ENCODE measurements at places on chromosomes 2 and 18.
A peak's percentile ranks its signal among the peaks of the same experiment; 100 is the strongest.

DNA sequence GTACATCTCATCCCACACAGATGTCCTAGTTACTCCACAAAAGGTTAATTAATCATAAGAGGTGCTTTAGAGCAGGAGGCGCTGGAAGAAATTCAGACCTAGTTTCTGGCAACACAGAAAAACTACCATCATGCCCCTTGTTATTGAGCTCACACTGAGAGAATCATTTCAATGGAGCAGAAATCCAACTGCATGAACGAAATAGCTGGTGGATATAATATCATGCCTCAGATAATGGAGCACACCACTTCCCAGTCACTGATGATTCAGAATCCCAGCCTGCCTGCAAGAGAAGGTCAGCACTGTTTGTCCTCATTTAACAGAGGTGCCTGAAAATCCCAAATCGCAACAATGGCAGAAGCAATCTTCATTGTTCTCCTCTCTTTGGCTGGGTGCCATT, 125.8 kb upstream of the CREB1 start:
- no peak for DNase-seq

DNA sequence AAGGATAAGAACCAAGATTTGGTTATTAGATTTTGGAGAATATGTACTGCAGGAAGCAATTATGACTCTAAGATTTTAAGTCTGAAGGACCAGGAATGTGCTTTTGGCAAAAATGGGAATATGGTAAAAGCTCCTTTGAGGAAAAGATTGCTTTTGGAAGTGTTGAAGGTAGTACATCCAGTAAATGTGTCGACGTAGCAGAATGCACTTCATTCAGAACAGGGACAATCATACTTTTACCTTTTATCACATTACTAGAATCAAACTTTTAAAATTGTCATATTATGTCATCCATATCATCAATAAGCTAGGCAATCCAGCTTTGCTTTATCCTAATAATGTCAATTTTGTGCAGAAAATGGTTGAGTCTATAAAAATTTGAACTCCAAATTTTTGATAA, 74.3 kb upstream of the MSTN start:
- no peak for DNase-seq

GRCh38 chr2:61371027-61371426, 99.9 kb downstream of the USP34 start:
- no peak for DNase-seq

- no peak for DNase-seq
These were observed 4.4 kb upstream of the GPR35 start for GRCh38 chr2:240620859-240621258.

- DNase-seq: no peak
These were observed 19.1 kb downstream of the SMAD4 start for GRCh38 chr18:51049137-51049536.

DNA sequence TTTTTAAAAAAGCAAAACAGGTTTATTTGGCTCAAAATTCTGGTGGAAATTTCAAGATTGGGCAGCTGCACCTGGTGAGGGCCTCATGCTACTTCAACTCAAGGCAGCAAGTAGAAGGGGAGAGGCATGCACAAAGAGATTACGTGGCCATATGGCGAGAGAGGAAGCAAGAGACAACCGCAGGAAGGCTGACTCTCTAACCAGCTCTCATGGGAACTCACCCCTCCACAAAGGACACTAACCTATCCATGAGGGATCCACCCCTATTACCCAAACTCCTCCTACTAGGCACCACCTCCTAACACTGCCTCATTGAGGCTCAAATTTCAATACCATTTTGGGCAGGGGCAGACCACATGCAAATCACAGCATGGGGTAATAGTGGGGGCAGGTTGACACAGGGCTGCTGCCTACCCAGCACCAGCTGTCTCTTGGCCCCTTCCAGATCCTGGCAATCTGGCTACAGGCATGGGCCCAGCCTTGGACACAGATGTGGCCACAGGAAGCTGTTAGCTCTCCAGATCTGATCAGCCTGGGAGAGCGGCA, 2.0 kb upstream of the CAPN10 start:
- DNase-seq: no peak

DNA sequence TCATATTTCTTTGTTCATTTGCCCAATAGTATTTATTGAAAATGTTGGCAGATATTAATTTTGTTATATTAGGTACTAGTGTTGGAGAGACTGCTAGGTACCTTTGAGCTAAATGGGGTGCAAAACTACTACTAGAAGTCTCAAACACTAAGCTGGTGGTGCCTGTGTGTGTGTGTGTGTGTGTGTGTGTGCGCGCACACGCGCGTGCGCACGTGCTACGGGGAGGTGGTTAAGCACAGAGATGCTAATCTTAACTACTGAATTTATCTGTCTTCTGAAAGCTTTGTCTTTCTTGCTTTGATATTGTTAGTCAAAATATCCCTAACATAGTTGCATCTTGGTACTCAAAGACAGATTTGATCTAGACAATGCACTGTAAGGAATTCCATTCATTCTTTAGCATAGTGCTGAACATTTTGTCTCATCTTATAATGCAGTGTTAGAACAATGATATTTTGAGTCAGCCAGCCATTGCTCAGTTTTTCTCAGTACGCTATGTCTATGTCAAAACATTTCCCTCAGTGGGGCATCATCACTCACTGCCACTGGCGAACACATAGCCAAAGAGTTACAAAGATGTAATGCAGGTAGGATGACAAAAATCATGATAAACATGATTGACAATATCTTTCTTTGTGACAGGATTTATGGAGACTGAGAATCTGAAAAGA, 396.0 kb upstream of the RGPD4 start:
- DNase-seq: no peak

DNA sequence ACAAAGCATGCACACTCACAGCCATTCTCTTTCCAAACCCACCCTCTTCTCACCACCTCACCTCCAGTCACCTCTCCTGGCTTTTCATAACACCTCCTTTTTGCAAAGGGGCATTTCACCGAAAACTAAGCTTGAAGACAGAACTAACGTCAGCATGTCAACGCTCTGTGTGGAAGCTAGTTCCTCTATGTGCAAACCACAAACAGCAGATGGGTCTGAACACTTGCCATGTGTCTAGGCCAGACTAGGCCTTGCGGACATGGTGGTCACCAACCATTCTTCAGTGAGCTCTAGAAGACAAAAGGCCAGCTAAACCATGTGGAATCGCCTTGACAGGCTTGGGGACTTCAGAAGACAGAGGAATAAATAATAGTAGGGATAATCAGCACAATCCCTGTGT, 148.5 kb downstream of the TXNL1 start:
- DNase-seq: no peak

GRCh38 chr2:38190542-38191218, 114.7 kb upstream of the CYP1B1 start:
- DNase-seq: no peak

GRCh38 chr2:215755641-215756345, 257.6 kb downstream of the MREG start:
- DNase-seq: no peak

DNA sequence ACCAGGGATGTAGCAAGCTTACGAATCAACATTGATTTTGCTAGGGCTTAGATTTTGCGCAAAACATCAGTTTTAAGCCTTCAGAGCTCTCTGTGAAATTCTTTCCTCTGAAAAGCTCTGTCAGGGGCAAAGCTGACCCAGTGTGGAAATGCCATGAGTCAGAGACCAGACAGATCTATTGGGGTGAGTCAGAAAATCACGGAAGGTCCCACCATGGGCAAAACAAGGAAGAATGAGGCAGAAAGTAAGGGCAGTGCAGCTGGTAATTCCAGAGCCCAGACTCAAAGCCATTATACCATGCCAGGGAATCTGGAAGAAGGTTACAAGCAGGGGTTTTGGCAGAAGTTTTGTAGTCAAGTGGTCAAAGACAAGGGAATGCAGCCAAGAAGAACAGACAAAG, 256.6 kb upstream of the CTAGE1 start:
- DNase-seq: no peak

DNA sequence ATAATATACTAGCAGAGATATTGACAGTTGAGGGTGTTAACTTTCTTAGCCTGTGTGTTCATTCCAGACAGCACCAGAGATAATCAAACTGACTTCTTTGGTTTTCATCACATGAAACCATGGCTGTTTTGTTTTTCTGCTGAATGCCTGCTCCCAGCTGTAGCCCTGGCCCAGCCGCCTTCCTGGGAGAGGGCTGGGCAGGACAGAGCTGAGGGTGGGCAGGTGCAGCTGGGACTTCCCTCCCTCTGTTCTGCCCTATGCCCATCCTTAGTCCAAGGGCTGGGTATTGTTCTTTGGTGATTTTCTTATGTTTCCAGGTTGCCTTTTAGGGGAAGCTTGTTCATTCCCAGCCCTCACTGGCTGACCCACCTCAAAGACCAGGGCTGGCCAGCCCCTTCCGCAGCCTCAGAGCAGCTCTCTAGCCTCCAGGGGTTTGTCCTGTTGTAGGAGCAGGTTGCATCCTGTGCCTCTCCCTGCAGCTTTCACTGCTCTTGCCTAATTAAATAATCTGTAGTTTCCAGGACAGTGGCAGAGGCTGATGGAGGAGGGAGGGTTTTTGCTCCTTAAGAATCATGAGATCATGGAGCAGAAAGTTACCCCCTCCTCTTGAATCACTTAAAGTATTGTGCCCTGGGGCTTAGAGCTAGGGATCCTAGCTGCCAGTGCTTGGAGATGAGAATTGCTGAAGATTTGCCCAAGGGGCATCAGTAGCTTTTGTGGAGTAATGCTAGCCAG, 61.4 kb downstream of the MTCL1 start:
- DNase-seq: no peak

DNA sequence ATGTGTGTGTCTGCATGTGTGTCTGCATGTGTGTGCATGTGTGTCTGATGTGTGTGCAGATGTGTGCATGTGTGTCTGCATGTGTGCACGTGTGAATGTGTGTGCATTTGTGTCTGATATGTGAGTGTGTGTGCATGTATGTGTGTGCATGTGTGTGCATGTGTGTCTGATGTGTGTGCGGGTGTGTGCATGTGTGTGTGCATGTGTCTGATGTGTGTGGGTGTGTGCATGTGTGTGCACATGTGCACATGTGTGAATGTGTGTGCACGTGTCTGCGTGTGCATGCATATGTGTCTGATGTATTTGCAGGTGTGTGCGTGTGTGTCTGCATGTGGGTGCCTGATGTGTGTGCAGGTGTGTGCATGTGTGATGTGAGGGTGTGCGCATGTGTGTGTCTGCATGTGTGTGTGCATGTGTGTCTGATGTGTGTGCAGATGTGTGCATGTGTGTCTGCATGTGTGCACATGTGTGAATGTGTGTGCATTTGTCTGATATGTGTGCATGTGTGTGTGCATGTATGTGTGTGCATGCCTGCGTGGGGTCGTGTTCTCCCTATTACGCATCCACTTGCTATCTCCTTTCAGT, 470.1 kb upstream of the HS6ST1 start:
- no peak for DNase-seq

GRCh38 chr2:101806123-101806522, 108.6 kb downstream of the MAP4K4 start:
- no peak for DNase-seq

GRCh38 chr2:175815537-175815936, 186.5 kb downstream of the LNPK start:
- no peak for DNase-seq

- DNase-seq: no peak
These were observed 4.3 kb upstream of the UBE2F start for GRCh38 chr2:237962432-237963084.

DNA sequence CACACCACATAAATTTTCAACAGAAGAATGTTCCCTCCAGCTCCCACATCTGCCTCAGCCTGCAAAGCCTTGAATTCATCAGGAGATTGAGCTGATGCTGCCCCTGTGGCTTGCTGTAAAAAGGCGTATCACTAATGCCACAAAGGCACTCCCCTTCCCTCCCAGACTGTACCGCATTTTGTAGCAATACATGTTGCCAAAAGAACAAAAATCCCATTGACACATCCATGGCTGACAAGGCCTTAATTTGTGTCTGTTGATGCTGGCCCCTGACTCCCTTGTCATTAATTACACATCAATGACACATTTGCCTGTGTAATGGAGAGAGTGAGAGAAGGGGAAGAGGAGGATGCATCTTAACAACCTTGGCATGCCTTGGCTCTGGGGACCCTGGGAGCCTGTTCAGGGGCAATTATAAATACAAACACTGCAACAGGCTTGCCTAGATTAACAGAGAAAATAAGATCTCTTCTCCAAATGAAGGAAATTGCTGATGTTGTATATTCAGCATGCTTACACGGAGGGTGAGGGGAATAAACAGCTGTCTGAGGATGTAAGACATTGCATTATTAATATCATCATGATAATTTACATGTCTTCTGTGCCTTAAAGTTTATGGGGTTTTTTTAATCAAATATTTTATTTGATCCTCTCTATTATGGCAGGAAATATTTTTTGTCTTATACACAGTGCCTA, 264.0 kb downstream of the SUCLG1 start:
- DNase-seq: no peak

- DNase-seq: no peak
These were observed 61.0 kb downstream of the BIN1 start for GRCh38 chr2:127045792-127046501.

- no peak for DNase-seq
These were observed 329.6 kb upstream of the ACVR2A start for GRCh38 chr2:147515213-147515612.

- DNase-seq: no peak
These were observed 3.3 kb upstream of the NAPG start for GRCh38 chr18:10522574-10522973.

- no peak for DNase-seq
These were observed 16.7 kb downstream of the BCL2 start for GRCh38 chr18:63302636-63303405.

- peak; percentile 92 for DNase-seq
These were observed 2.9 kb upstream of the NEURL3 start for GRCh38 chr2:96507957-96508520.

DNA sequence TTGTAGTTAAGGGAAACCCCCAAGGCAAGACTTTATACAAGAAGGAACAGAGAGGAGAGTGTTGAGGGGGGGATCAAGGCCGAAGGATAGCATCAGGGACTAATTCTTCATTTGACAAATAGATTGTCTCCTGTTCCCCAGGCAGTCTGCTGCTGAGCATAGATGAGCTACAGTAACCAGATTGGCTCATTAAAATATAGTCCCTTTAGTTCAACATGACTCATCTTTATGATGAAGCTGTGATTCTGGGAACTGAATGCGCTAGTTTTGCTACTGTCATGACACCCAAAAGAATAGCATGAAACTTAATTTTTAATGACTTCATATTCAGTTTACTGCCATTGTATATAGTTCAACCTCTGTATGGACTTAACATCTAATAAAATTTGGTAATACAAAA, 35.5 kb downstream of the TMEFF2 start:
- DNase-seq: no peak

GRCh38 chr2:172953970-172954852, 121.4 kb upstream of the MAP3K20 start:
- DNase-seq: no peak

- no peak for DNase-seq
These were observed 52.5 kb upstream of the TTN start for GRCh38 chr2:178859730-178860129.
